ENCODE measurements at places on chromosomes 6 and 20. TPM values are rescaled to one million over a fixed set of nuclear protein-coding genes. Genes with fewer than 3 reads are reported as not detected.

NHSL1 gene
- 7.0 TPM for total RNA-seq

NINL gene
- total RNA-seq, result 8.6 TPM

CDH4 gene
- total RNA-seq, result not detected

STK4 gene
- total RNA-seq, result 26.5 TPM

CRISP3 gene
- not detected for total RNA-seq

RBPJL gene
- total RNA-seq, result not detected
